NT2/D1 (cell line): ENCODE measurements at places on chromosomes 5 and 9.

- no peak for DNase-seq
Observed at GRCh38 chr5:142698447-142699183, 12.7 kb upstream of the FGF1 start.

DNA sequence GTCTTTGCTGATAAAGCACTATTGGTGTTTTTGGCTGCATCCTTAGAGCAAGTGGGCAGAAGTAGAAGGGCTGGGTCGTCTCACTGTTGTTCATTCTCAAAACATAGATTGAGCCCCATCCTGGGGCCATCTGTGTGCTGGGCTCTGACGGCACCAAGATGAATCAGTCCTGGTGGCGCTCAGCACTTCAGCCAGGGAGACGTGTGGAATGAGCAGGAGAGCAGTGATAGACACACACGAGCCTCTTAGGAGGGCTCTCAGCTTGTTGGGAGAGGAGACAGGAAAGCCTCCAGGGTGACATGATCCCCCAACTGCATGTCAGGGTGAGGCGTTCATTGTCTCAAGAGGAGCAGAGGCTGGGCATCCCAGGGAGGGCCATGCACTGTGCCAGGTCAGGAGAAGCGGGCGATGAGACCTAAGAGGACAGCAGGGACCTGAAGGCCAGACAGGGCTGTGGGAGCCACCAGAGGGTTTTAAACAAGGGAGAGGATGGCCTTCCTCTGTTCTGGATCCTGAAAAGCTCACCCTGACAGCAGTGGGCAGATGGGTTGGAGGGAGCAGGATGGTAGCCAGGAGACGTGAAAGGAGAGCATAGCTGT is 115.8 kb downstream of the DAB2IP start:
- no peak for DNase-seq

- peak; percentile 13 for DNase-seq
Observed at GRCh38 chr9:2469681-2470221, 151.8 kb upstream of the VLDLR start.

DNA sequence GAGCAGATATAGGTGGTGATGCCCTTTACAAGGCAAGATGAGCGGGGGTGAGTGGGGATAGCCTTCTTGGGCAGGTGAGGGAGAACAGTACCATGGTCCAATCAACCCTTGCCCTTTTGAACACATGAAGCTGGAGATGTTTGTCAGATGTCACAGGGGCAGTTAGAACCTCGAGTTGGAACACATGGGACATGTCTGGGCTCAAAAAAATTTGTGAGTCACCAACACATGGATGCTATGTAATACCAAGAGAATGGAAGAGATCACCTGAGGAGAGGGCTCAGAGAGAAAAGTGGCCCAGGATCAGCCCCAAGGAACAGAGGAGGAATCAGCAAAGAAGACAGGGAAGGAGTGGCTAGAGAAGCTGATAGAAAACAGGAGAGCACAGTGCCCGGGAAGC is 4.7 kb downstream of the PHYKPL start:
- no peak for DNase-seq
